ENCODE measurements at places on chromosomes 6 and 20.

GRCh38 chr20:59779656-59780380 is 153.6 kb downstream of the SYCP2 start:
- no peak for DNase-seq

- DNase-seq = no peak
Observed at GRCh38 chr6:142241061-142241460, 60.7 kb upstream of the ADGRG6 start.

GRCh38 chr6:156689656-156690055 is 87.5 kb upstream of the ARID1B start:
- no peak for DNase-seq

GRCh38 chr20:41226426-41226825 is 89.1 kb downstream of the PLCG1 start:
- no peak for DNase-seq

DNA sequence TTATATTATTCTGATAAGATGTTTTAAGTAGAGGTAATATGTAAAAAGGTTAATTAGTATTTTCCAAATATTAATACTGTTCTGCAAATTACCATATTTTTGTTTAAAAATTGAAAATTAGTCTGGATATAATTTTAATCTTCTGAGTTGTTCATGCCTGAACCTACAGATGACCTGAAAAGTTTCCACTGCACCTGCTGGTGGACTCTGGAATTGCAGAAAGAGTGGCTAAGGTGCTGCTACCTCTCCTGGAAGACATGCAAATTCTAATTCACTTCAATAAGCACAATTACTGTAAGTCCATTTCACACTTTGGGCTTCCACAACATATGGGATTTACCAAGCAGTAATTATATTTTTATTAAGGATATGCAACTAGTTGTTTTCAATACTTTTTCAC is 77.7 kb upstream of the OLIG3 start:
- DNase-seq = peak; percentile 32

DNA sequence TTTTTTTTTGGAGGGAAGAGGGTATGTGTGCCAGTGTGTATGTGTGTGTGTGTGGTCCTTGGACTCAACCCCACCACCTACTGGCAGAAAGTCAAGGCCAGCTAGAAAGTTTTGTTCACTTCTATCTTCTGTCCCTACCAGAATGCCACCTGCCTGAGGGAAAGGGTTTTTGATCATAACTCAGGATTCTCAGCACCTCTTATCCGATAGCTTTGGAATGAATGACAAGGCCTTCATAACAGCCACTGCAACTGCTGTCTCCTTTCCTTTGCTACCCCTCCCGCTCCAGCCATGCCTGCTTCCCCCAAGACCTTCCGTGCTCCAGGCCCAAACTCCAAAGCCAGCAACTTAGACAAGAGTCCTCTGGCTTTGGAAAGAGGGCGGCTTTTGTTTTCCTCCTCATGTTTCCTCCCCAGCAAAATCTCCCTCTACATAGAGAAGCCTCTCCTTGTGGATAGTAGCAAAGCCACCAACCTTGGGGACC is 18.7 kb downstream of the BTN3A1 start:
- DNase-seq = peak; percentile 9

- DNase-seq = no peak
Observed at GRCh38 chr6:30097902-30098768, 14.8 kb downstream of the TRIM31 start.

- DNase-seq = no peak
Observed at GRCh38 chr20:49766979-49767521, 45.6 kb upstream of the SLC9A8 start.

DNA sequence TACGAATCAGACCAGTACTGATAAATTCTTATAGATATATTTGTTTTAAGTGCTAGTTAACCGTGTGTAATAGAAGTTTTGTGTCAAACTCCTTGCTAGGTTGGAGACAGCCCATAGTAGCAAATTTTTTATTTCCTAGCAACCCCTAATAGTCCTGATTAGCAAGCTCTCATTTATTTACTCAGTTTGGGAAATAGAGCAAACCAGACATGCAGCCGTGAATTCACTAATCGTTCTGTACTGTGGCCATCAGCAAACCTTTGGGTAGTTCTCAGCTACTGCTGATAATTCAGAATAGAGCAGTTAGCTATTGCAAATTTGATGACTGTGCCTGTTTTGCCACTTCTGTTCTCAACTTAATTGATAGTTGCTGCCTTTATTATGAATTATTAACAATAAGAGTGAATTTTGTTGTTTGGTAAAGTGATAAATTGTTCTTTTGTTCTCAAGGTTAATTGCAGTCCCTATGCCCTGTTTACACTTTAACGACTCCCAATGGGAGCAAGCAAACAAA is 215.8 kb downstream of the GRM1 start:
- no peak for DNase-seq

DNA sequence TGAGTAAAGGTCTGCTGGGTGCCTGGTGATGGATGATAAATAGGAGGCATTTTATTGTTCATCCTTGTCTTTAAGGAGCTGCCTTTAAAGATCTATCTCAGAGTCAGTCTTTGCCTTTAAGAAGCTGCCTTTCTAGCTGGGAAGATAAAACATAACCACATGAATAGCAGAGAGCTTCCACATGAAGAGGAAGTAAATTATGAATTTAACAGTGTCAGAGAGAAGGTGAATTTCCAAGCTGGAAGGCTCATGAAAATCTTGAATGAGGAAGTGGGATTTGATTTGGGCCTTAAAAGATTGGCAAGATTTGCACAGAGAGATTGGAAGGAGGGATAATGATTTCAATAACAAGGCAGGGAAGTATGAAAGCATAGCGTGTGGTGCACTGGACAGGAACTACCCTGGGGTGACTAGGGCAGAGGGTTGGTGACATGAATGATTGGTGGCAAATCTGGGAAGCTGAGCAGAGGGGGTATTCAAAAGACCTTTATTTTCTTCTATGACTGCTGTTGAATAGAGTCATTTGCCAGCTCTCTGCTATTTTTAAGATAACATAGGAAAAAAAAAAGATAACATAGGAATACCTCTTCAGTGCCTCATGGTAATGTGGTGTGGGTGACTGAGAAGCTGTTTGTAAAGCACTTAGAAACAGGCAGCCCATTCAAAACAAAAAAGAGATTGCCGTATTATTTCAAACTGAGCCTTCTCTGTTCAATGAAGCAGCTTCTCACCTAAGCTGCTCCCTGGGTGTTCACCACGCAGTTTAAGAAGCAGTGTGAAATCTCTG is 591.6 kb downstream of the PKHD1 start:
- DNase-seq = no peak

- DNase-seq = peak; percentile 87
Observed at GRCh38 chr6:148869585-148869984, 122.8 kb downstream of the UST start.

DNA sequence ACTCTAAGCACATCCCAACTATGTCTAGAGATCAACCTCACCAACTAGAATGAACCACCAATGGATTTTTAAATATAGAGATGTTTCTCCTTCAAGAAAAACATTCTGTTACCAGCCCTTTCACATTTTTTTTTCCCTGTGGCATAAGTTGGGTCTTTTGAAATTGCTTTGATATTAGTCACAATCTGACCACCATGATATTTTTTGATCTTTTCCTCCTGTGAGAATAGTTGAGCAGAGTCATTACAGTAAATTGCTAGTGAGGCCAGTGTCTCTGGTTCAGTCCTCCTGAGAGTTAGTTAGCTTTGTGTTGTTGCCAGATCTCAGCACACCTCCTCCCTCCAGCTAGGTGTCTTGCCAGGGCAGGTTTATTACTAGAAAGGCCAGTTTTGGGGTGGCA is 79.7 kb upstream of the MYLIP start:
- peak; percentile 17 for DNase-seq
